Activated CD4-positive, CD25-positive, alpha-beta regulatory T cell treated with anti-CD3 and anti-CD28 coated beads, Interleukin-2, amount 50 U/mL, for 16 hours (primary cell): ENCODE measurements at places on chromosomes 5 and 9.

- DNase-seq, result no peak
Observed at GRCh38 chr5:38445374-38446028, 110.9 kb downstream of the LIFR start.

DNA sequence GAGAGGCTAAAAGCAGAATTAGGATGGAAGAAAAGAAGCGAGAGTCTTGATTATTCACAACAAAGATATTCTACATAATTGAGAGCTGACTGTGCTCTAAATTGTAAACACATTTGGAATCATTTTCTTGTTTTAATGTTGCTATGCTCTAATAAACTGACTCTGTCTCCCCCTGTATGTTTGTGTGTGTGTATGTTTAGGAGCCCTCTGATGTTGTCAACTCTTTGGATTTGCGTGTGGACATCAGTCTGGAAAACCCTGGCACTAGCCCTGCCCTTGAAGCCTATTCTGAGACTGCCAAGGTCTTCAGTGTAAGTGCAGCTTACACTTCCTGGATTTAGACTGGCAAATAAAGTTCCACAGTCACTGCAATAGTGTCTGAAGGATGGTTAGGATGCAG lies 37.8 kb downstream of the MOCS2 start:
- no peak for DNase-seq

- DNase-seq, result no peak
Observed at GRCh38 chr5:140356853-140357725, 2.9 kb upstream of the SLC4A9 start.

- no peak for DNase-seq
Observed at GRCh38 chr5:142293486-142293885, 31.3 kb downstream of the SPRY4 start.

- no peak for DNase-seq
Observed at GRCh38 chr5:32358611-32359010, 45.9 kb upstream of the MTMR12 start.

DNA sequence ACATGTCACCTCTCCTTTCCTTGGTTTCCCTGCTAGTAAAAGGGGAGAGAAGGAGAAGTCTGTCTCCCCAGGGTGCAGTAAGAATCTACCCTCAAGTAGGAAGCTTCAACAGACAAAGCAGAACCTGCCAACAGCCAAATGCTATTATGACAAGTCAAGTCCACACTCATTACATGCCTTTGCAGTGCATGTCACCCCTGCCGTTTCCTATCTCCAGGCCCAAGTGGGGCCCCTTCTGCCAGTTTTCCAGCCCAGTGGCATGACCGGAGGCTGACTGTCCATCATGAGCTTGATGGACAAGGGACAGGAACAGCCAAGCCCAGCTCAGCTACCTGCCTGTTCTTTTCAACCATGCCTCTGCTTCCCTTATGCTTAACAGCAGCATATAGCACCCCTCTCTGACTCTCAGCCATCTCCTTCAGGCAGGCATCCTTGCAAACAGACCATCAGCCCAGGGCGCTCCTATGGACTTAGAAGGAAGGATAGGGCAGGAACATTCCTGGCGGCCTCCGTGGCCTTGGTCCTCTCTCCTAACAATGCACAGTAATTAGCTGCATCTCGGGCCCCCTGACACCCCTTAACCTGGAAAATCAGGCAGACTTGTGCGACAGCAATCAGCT lies 107.2 kb upstream of the RAD23B start:
- DNase-seq, result no peak

DNA sequence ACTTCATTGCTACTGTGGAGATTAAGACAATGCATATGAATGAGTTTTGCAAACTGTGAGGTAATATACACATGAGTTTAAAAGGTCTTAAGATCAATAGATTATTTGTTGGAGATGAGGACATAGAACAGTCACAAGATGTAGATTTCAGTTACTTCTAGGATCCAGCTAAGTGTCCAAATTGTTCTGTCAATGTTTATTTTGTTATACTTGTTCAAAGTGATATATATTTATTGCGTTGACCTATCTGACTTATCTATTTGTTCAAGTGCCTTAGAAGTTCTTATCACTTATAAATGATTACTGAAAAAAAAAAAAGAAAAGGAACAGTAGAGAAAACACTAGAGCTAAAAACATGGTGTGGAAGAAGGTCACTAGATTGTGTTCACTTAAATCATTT lies 75.6 kb upstream of the GRIN3A start:
- no peak for DNase-seq

DNA sequence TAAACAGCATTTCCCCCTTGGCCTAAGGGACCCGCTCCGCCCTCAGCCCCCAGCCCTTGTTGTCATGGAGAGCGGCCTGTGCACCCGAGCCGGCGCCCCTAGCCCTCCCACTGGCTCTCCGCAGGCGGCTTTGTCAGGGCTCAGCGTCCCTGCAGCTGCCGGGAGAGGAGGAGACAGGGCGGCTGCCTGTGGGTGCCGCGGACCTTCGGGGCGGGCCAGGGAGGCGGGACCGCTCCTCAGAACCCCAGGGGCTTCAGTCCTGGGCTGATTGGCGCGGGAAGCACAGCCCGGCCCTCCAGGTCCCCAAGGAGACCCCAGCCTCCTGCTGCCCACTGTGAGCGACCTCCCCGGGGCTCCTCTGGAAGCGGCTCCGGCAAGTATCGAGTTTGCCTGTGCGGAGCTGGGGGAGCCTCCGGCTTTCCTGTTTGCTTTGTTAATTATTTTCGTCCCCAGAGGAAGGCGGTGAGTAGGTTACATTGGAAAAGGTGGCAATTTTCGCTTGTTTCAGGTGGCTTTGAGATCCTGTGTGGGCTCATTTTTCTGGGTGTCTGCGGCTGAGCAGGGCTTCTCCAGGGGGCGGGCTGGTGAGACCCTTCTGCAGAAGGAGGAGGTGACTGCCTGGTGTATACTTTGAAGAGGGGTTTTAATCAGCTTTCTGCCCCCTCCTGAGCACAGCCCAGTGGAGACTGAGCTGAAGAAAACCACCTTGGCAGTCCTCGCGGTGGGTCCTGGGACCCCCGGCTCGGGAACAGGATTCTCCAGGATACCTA lies at the start of gene FGD3:
TSS of gene FGD3 (plus strand) at position 256 of the 770 bp plus-strand sequence. CDS start 28,734 bp downstream, outside the sequence.
- DNase-seq, result no peak

DNA sequence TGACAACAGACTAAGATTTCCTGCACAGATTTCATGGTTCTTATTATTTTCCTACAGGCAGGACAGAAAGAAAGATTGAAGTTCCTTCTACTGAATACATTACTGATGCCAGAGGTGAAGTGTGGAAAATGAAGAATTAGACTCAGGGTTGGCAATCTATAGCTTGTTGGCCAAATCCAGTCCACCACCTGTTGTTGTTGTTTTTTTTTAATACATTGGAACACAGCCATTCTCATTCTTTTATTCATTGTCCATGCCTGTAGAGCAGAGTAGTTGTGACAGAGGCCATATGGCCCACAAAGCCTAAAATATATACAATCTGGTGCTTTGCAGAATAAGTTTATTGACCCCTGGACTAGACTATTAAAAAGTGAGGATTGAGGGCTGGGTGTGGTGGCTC lies 5.8 kb upstream of the PLPPR1 start:
- no peak for DNase-seq

GRCh38 chr5:130541617-130542221 lies 623.3 kb downstream of the HINT1 start:
- no peak for DNase-seq

DNA sequence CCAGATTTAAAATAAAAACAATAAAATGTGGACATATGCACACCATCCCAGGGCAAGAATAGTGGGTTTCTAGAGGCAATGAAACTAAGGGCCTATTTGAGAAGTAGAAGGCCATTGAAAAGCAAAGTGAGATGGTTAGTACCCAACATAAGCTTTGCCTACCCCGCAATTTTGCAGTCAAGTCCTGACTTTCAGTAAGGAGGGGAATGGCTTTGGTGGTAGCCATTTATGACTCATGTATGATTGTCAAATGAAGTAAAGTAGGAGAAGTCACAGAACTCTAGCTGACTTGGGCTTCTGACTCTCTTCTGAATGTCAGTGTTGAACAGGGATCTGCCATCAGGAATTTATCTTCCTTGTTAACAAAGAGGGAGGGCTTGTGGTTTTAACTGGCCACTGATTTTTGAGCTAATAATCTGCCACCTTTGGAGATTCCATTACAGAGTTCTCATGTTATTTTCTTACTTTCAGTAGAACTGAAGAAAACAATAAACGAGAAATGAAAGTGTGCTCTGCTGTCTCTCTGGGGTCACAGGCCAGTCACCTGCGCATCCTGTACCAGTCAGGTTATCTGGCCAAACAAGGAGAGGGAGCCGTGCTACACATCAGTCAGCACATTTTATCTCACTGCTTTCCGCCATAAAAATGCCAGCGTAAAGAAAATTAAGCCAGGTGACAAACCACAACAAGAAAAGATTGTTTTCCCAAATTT lies 14.3 kb upstream of the SNCAIP start:
- no peak for DNase-seq

DNA sequence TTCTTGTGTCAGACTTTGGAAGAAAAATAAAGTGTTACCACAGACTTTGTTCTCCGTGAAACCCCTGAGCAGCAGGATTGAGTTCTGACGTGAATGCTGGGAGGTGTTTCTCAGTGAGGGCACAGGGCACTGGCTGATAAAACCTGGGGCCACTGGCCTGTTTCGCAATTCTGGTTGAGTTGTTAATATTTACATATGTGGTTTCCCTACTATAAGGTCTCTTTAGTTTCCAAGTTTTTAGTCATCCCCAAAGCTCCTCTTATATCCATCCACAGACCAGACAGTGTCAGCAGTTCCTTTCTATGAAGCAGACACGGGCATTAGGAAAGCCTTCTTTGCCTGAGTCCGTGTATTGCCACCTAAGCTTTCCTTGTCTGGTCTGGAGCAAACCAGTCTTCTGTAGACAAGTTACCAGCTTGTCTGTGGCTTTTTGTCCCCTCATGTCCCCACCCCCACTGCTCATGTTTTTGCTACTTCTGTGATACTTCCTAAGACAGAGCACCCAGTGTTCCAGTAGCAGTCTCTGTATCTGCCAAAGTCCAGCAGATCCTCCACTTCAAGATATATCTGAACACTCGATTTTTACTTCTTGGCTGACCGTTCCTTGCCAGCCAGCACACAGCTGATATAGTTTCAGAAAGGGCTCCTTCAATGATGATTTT lies 42.0 kb downstream of the ACO1 start:
- DNase-seq, result no peak

GRCh38 chr5:173859408-173860159 lies 28.6 kb upstream of the CPEB4 start:
- no peak for DNase-seq

- no peak for DNase-seq
Observed at GRCh38 chr9:125106285-125106893, 36.9 kb downstream of the SCAI start.
